Adrenal gland (tissue), 19 donors: ENCODE measurements at places on chromosomes 5 and 9. TPM values are rescaled to one million over a fixed set of nuclear protein-coding genes. Genes with fewer than 3 reads are reported as not detected.

POLK gene
- 10.7 TPM for polyA plus RNA-seq

PCDHA9 gene
- not detected for polyA plus RNA-seq

CDC25C gene
- polyA plus RNA-seq: 0.57 TPM

PCDHA6 gene
- 0.20 TPM for polyA plus RNA-seq
